ENCODE measurements at places on chromosomes 1 and 21. TPM values are rescaled to one million over a fixed set of nuclear protein-coding genes. Genes with fewer than 3 reads are reported as not detected.

Gene GBP2
- 12.8 TPM for total RNA-seq

Gene IFI44L
- total RNA-seq = 0.18 TPM

Gene DNAJC6
- 0.18 TPM for total RNA-seq

Gene PCAT6
- total RNA-seq = 0.56 TPM

Gene BROX
- total RNA-seq = 43.4 TPM

Gene RORC
- total RNA-seq = not detected

Gene CD2
- not detected for total RNA-seq

Gene ZNF683
- not detected for total RNA-seq

Gene HES4
- total RNA-seq = 1.4 TPM

Gene IBA57
- 1.7 TPM for total RNA-seq

Gene MRAP
- total RNA-seq = not detected

Gene MAD2L2
- total RNA-seq = 47.5 TPM

Gene PIK3CD
- total RNA-seq = 5.0 TPM

Gene RGS13
- not detected for total RNA-seq

Gene RIMS3
- total RNA-seq = 0.28 TPM

Gene CNR2
- not detected for total RNA-seq

Gene GPR89A
- 29.0 TPM for total RNA-seq

Gene BATF3
- 1.6 TPM for total RNA-seq

Gene RYR2
- not detected for total RNA-seq

Gene CA6
- not detected for total RNA-seq

Gene CHIA
- total RNA-seq = not detected

Gene PRMT6
- 15.4 TPM for total RNA-seq

Gene LCE3A
- total RNA-seq = not detected

Gene GUCA2A
- total RNA-seq = not detected

Gene OR2T35
- total RNA-seq = not detected
